ENCODE measurements at places on chromosomes 7 and 10. TPM values are rescaled to one million over a fixed set of nuclear protein-coding genes. Genes with fewer than 3 reads are reported as not detected.

- no peak for DNase-seq
These were observed 210.7 kb upstream of the GNAI1 start for GRCh38 chr7:79923953-79924352.

The RARRES2 gene
- total RNA-seq: 156 TPM

- no peak for DNase-seq
These were observed 25.5 kb downstream of the TMEM248 start for GRCh38 chr7:66946545-66946944.

GRCh38 chr10:88108115-88108610 lies 244.7 kb downstream of the PTEN start:
- DNase-seq: no peak

- no peak for DNase-seq
These were observed 16.3 kb upstream of the DNAAF5 start for GRCh38 chr7:710161-710560.

GRCh38 chr10:114340816-114341215 lies 63.5 kb downstream of the AFAP1L2 start:
- no peak for DNase-seq

DNA sequence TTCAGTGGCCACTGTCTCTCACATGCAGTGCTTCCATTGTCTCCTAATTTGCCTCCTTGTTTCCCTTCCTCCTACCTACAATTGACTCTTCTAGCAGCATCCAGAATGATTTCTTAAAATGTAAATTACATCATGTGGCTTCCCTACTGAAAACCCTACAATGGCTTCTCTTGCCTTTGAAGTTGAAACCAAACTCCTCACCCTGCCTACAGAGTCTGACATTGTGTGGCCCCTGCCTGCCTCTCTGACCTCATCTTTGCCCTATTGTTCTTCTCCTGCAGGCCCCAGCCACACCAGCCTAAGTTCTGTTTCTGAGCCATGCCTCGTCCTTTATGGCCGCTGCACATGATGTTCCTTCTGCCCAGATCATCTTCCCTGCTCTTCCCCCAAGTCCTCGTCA lies 35.8 kb upstream of the CDK1 start:
- no peak for DNase-seq

The CYP26C1 gene
- not detected for total RNA-seq

DNA sequence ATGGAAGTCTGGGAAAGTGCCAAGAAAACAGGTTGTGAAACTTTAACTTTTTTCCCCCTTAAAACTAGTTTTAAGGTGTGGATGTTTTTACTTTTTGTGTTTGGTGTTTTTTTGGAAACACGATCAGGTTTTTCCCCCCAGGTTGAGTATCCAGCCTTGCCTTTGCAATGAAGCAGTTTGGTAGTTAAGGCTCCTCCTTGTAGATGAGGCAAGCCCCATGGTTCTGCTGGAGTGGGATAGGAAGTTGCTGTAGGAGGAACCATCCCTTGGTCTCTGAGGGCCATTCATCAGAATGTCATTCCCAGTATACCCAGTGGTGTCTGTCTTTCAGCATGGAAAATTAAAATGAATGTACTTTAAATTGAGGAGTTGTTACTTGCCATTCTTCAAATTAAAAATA lies 2.7 kb downstream of the CUL1 start:
- no peak for DNase-seq

The ARMC3 gene
- total RNA-seq: 0.33 TPM

The NPC1L1 gene
- total RNA-seq: 0.33 TPM

- no peak for DNase-seq
These were observed 138.7 kb upstream of the ADO start for GRCh38 chr10:62665771-62666170.

DNA sequence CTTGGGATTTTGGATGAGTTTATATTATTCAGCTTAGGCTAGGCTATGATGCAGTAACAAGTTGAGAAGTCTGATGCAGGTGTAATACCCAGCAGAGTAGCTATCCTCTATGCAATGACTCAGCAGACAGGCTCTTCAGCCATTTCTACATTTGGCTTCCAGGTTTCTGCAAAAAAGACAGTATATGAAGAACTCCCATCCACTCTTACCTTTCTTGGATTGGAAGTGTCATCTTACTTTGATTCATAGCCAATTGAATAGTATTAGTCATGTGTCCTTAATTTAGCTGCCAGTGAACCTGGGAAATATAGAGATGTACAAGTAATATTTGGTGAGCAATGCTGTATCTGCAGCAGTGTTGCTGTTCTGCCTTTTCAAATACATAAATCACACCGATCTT lies 127.8 kb upstream of the NPSR1 start:
- DNase-seq: no peak

The CFTR gene
- total RNA-seq: 1.3 TPM

GRCh38 chr7:20188567-20188966 lies 28.6 kb downstream of the MACC1 start:
- no peak for DNase-seq

- DNase-seq: no peak
These were observed 75.9 kb upstream of the NEUROD6 start for GRCh38 chr7:31416381-31416870.

DNA sequence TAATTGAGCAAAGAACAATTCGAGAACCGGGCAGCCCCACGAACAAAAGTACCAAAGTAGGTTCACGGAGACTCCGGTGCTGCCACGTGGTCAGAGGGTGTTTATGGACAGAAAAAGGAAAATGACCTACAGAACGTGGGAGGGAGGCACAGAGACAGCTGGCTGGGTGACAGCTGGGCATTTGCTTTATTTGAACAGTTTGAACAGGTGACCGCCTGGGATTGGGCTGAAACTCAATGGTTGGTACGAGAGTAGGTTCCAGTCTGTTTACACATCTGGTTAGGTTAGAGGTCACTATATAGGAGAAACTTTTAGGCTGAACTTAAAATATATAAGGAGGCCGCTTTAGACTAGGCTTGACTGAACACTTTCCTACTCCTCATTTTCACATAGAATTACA lies 50.6 kb upstream of the CELF2 start:
- no peak for DNase-seq

The NPFFR1 gene
- not detected for total RNA-seq

DNA sequence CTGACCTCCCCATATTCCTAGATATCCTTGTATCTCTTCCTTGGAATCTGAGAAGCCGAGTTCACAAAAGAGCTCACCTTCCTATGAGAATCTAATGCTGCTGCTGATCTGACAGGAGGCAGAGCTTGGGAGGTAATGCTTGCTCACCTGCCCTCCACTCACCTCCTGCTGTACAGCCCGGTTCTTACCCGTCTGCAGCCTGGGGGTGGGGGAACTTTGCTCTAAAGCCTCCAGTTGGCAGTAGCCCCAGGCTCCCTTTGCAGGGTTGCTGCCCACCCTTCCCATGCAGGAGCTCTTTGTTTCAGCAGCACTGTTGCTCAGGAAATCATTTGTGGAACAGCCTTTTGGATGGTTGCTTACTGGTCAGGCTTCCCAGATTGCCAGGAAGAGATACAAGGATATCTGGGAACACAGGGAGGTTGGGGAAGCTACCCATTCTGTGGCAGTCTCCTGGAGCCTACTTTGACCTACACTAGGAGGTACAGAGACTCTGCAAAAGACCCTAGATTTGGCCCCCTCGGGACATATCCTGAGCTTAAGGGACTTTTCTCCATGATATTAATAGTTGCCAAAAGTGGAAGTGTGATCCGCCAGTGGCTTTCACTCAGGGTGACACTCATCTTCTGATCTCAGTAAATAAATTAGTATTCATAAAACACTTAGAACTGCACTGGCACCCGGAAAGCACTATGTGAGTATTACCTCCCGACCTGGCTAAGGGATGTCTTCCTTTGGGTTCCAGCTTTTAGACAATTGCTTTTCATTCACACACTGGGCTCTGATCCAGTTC lies 363.7 kb upstream of the PODXL start:
- DNase-seq: no peak
